ENCODE measurements at places on chromosomes 12 and 14.

GRCh38 chr12:132449565-132450417, 40.2 kb upstream of the FBRSL1 start:
- DNase-seq = no peak

GRCh38 chr12:123868791-123869190, 103.8 kb downstream of the CCDC92 start:
- DNase-seq = peak; percentile 40

- no peak for DNase-seq
Measured at GRCh38 chr14:48914382-48914781, 671.8 kb downstream of the RPS29 start.

DNA sequence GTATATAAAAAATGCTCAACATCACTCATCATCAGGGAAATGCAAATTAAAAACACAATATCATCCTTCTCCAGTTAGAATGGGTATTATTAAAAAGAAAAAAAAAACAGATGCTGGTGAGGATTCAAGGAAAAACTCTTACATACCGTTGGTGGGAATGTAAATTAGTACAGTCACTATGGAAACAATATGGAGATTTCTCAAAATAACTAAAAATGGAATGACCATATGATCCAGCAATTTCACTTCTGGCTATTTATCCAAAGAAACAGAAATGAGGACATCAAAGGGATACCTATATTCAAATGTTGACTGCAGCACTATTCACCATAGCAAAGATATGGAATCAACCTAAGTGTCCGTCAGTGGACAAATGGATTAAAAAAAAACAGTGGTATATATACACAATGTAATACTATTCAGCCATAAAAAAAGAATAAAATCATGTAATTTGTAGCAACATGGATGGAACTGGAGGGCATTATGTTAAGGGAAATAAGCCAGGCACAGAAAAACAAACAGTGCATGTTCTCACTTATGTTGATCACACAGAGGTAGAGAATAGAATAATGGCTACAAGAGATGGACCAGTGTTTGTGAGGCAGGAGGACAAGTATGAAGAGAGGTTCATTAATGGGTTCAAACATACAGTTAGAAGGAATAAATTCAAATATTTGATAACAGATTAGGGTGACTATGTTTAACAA, 14.4 kb upstream of the PRR4 start:
- DNase-seq = peak; percentile 73

DNA sequence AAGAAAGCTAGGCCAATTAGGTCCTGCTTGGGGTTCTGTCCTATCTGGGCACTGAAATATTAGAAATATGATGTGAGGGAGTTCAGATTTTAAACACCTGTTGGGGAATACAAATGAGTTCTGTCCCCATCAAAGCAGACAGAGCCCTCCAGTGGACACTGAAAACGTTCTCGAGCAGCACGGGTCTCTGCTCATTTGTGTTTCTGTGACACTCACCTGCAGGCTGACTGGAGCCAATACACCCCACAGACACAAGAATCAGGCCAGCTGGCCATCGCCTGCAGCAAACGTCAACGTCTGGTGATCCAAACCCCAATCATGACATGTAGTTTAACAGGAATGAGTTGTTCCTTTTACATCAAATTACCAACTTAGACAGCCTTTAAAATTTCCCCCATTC, 493.4 kb upstream of the TMEM132C start:
- DNase-seq = peak; percentile 44

DNA sequence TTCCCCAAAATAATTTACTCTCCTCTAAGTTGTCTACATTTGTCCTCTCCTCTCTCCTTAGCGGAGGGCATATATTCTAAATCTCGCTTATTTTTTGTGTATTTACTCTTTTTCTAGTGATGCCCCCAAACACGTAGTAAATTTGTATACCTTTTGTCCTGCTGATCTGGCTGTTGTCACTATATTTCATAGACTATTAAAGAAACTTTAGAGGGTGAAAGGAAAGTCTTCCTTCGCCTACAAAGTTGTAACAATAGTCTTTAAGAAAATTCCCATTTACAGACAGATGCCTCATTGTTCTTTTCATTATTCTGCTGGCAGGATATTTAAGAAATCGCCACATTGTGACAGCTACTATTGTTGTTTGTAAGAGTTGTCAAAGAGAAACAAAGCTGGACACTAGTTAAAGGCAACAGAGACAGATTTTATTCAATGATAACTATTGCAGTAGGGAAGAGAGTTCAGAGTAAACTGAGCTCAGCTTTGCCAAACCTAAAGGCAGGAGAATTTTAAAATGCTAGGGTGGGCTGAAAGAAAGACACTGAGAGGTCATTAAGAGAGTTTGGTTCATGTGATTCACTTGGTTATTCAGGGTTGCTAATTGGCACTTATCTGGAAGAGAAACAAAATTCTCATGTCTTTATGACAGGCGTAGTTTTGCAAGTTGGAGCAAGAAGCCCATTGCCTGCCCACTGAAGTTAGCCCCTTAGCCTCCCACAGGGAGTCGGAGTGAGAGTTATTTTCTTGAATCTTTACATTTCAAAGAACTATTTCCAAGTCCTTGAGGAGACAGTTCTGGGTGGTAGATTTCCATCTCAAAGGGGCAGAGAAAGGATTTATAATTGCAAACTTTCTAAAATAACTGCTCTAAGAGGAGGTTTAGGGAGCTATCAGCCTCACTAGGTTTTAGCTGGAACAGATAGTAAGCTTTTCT, 1272.5 kb upstream of the SEL1L start:
- no peak for DNase-seq

All from brain (organoid and tissue), 16 donors.